NCI-H526 (cell line): ENCODE measurements at places on chromosomes 13 and 19.
A peak's percentile ranks its signal among the peaks of the same experiment; 100 is the strongest.

GRCh38 chr19:33813391-33814101, 16.9 kb downstream of the KCTD15 start:
- DNase-seq: no peak

- no peak for DNase-seq
Observed at GRCh38 chr19:32702010-32702409, 10.4 kb downstream of the NUDT19 start.

GRCh38 chr13:111899714-111900389, 167.1 kb upstream of the SOX1 start:
- DNase-seq: no peak

GRCh38 chr13:88217372-88217771, 546.2 kb downstream of the SLITRK5 start:
- no peak for DNase-seq

- DNase-seq: peak; percentile 64
Observed at GRCh38 chr13:31722673-31723072, 16.7 kb upstream of the RXFP2 start.

DNA sequence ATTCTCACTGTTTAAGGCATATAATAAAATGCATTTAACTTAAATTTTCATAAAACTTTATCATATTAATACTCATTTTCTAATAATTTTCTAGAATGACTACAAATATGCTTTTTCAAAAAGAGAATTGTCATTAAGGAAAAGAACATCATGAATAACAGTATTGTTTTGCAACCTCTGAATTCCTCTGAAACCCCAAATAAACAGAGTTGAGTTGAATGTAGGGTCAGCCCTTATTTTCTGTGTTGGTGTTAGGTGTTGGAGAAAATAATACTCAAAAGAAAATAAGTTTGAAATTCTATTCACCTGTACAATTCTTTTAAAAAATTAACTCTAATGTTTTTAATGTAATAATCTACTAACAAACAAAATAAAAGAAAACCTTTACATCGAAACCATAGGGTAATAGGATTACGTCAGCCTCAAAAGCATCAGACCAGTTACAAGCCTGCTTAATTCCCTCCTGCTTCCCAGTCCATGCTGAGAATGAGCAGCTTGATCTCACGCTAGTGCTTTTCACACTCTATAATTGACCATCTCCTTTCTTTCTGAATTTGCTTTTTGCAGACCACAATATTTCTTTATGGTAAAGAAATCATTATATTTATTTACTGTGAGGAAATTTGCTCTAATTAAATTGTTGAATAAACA, 160.9 kb downstream of the PCDH9 start:
- DNase-seq: no peak

GRCh38 chr19:827710-828321, at the start of gene AZU1:
Gene AZU1, plus strand, starts transcription at chr19:827837. Its CDS starts 10 bp downstream, at chr19:827847.
- no peak for DNase-seq

GRCh38 chr13:22447132-22447886, 733.5 kb upstream of the SGCG start:
- DNase-seq: no peak

- no peak for DNase-seq
Observed at GRCh38 chr13:33213024-33213768, 72.4 kb downstream of the STARD13 start.

GRCh38 chr13:111577208-111577828, 256.9 kb downstream of the TEX29 start:
- DNase-seq: no peak

DNA sequence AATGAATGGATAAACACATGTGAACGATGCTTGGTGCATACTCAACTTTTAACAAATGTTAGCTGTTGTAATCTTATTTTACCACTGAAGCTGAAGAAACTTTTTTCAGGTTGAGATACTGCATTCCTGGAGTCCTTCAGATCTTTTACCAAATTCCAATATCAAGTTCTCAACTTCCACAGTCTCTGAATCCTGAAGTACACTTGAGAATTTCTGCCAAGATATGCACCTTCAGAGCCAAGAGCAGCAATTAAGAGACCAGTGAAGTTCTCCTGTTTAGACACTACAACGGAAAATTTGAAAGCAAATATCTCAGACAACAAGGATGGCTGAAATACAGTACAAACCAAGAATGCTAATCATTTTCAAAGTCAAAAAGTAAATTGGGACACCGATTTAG, 84.6 kb upstream of the MTIF3 start:
- no peak for DNase-seq

GRCh38 chr13:67505376-67505775, 275.2 kb upstream of the PCDH9 start:
- no peak for DNase-seq

- no peak for DNase-seq
Observed at GRCh38 chr19:40360708-40361241, 12.3 kb downstream of the PLD3 start.

- no peak for DNase-seq
Observed at GRCh38 chr13:76035711-76036110, 399.6 kb downstream of the LMO7 start.

- DNase-seq: no peak
Observed at GRCh38 chr19:3125900-3126524, 9.8 kb upstream of the GNA15 start.

GRCh38 chr19:32174386-32175113, 170.9 kb upstream of the ZNF507 start:
- DNase-seq: no peak

- no peak for DNase-seq
Observed at GRCh38 chr19:35519291-35519690, 5.8 kb upstream of the DMKN start.

GRCh38 chr19:35556025-35556590, 7.3 kb downstream of the ATP4A start:
- DNase-seq: no peak

- DNase-seq: no peak
Observed at GRCh38 chr13:48511621-48512230, 21.2 kb downstream of the RCBTB2 start.

DNA sequence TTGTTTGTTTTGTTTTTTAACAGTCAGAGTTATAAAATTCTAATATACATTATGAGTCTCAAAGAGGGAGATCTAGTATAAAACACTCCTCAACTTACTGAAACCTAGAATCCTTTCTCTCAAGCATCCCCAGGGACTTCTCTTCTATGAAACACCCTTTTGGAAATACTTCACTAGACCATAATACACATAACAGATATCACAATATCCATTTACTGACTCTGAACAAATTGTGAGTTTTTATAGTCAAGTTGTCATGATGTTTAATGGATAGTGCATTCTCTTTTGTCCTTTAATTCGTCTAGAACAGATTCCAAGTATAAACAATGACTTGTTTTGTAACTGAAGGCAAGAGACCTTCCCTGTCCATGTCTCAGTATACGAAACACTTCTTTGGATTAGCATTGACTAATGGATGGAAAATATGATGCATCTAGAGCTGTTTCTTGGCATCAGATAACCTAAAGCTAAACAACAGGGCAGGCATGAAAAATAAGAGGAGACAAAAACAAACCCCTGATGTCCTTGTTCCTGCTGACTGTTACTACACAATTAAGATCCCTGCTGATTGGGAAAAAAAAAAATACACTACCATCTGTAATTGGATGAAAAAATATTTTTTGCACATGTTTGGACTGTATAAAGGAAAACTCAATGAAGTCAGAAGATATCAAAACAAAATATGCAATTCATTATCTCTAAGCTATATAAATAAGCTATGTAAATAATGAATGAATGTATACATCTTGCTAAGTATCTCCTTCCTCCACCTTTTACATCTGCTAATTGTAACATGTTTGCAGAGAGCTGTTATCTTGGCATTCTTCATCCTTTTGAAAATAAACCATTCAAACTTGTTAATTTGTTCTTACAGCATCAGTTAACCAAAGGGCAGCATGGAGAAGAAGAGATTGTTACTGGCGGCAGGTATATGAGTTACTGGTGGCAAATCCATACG, 214.2 kb downstream of the LACC1 start:
- DNase-seq: no peak

- DNase-seq: no peak
Observed at GRCh38 chr13:50589139-50589538, 254.4 kb downstream of the DLEU7 start.
